ENCODE measurements at places on chromosomes 4 and X.
A peak's percentile ranks its signal among the peaks of the same experiment; 100 is the strongest.

DNA sequence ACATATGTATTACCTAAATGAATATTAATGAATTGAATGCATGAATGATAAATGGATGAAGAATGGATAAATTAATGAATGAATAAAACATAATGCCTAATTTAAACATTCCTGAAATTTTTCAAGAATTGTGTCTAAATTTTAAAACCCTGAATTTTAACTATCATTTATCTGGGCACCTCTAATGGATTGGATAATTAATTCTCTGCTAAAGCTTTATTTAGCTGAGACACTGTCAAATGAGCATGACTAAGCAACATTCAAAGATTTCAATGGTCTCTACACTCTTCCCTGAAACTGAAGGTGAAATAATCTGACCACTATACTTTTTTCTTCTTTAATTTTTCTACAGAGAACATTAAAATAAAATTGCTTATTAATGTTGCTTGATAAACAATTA lies 1197.7 kb downstream of the C4orf33 start:
- DNase-seq = no peak

GRCh38 chrX:27086237-27086636 lies 376.9 kb downstream of the PPP4R3C start:
- no peak for DNase-seq

DNA sequence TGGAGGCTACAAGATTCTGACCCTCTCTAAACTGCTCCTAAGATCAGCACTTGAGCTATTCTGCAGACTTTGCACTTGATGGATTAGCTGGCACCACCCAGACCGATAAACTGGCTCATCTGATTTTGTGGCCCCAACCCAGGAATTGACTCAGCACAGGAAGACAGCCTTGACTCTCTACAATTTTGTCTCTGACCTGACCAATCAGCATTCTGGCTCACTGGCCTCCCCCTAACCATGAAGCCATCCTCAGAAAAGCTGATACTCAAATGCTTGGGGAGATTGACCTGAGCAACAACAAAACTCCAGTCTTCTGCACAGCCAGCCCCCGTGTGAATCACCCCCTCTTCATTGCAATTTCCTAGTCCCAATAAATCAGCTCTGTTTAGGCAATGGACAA lies 195.4 kb upstream of the PPP1R2C start:
- DNase-seq = no peak

GRCh38 chrX:28586981-28587551 lies at the start of gene IL1RAPL1:
Gene IL1RAPL1, plus strand, starts transcription at chrX:28587446.
- no peak for DNase-seq

DNA sequence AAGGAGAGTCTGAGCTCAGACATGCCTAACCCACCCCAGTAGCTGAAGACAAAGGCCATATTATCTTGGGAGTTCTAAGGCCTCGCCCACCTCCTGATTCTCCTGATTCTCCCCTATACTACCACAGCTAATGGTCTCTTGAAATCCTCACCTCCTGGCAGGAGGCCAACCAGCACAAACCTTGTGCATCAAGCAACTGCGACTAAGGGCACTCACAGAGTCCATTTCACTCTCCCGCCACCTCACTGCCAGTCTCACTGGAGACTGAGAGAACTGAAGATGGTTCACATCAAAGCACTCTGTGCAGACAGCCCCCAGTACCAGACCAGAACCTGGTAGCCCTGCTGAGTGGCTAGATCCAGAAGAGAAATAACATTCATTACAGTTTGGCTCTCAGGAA lies 102.1 kb upstream of the KLF8 start:
- no peak for DNase-seq

GRCh38 chr4:7771541-7772507 lies 167.8 kb downstream of the AFAP1 start:
- DNase-seq = no peak

DNA sequence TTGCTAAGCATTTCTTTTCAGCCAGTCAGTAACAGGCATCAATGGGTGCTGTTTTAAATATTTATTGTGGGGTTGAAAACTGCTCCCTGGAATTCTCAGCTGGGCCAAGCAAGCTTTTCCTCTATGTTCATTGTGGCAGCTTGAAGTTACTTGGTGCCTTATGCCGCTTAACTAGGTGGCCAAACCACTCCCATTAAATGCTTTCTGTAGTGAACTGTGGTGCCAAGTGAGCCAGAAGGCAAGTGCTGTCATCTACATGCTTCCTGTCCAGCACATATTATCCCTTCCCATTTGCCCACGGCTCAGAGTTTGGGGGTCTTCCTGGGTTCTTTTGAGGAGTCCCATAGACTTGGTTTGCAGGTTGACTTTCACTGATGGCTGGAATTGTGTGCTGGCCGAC lies 64.8 kb downstream of the TAB3 start:
- no peak for DNase-seq

DNA sequence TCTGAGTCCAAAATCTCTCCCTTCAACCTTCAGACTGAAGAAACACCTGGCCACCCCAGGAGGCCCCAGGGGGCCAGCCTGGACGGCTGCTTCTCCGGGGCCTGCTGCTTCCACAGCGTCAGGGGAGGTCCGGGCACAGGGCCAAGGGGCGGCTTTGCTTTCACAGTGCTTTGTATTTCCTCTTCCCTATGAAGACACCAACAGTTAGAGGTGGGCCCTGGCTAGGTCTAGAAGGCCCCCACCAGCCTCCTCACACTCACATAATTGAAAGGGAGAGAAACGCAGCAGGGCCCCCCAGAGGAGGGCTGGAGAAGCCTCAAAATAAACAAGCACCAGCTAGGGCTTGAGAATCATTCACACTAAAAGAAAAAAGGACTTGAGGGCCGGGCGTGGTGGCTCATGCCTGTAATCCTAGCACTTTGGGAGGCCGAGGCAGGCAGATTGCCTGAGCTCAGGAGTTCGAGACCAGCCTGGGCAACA lies 17.8 kb downstream of the SCD5 start:
- DNase-seq = no peak

GRCh38 chrX:151370906-151371305 lies 26.1 kb upstream of the VMA21 start:
- no peak for DNase-seq

- no peak for DNase-seq
These were observed 153.2 kb upstream of the FRG1 start for GRCh38 chr4:189787216-189788031.

DNA sequence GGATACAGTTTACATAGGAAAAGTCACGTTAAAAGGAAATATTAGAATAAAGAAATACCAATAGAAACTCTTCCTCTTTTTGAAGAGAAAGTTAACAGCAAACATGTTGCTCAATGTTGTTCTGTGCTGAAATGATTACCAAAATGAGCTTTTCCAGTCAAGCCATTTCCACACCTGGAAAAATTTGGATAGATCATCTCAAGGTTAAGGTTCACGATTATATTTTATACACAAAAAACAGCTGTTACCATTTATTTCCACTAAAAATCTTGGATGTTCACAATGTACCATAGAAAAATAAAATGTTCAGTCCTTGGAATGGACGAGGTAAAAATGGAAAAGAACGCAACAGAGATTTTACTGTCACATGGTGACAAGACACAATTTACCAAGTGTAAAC lies 218.7 kb downstream of the SCFD2 start:
- DNase-seq = no peak

DNA sequence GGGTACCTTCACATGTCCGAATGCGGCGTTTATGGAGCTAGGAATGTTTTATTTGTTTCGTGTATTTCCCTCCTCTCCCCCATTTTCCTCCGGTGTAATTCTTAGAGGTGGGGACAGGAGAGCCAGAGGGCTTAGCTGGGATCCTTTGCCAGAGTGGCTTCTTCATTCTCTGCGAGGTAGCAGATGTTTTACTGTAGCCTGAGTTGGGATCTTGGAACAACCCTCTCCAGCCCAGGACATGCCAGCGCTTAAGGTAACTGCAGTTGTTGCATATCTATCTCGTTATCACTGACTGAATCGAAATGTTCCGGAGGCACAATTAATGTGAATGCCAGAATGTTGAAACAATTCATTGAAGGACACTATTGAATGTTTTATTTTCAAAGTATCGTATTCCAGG lies 59.0 kb upstream of the DYNLT3 start:
- DNase-seq = no peak

DNA sequence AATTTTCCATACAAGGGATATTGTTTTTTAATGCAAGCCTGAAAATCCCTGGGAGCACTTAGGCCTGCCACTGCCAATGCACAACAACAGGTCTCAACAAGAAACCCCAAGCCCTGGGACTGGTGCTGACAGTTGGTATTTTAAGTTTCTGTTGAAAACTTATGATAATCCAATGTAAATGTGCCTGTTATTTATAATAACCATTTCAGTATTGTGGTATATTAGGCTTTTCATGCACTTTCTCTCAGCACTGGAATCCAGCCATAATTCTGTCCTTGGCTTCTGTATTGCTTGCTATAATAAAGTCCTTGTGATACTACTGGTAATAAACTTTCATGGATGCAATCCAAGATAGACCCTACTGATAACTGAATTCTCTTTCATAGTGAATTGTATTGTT lies 218.9 kb downstream of the PCDH7 start:
- DNase-seq = no peak

DNA sequence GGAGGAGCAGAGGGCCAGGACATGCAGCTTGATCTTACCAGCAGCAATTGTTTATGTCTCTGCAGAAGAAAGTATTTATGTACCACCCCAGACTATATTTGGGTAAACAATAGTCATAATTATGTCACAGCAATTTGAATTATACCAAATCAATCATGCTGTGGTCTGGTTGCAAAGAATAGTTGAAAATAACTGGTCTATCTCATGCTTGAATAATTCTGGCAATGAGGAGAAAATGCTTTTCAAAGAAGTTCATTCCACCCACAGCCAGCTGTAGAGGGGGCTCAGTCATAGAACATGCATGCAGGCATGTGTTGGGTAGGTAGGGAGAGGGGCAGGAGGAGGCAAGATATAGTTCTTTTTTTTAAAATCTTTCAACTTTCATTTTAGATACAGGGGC lies 399.2 kb downstream of the IL15 start:
- DNase-seq = no peak

- no peak for DNase-seq
These were observed 11.9 kb downstream of the EXOC1 start for GRCh38 chr4:55865228-55865806.

- peak; percentile 28 for DNase-seq
These were observed 168.3 kb downstream of the SPRY1 start for GRCh38 chr4:123564758-123565346.

- no peak for DNase-seq
These were observed 127.4 kb upstream of the SFRP2 start for GRCh38 chr4:153916273-153916755.

GRCh38 chr4:12723849-12724447 lies 760.2 kb downstream of the RAB28 start:
- no peak for DNase-seq

- DNase-seq = no peak
These were observed 130.5 kb downstream of the TENT5D start for GRCh38 chrX:80550722-80551121.

- DNase-seq = no peak
These were observed 715.8 kb downstream of the CCSER1 start for GRCh38 chr4:90842960-90843359.

GRCh38 chr4:42310806-42311205 lies 86.5 kb upstream of the SHISA3 start:
- no peak for DNase-seq

DNA sequence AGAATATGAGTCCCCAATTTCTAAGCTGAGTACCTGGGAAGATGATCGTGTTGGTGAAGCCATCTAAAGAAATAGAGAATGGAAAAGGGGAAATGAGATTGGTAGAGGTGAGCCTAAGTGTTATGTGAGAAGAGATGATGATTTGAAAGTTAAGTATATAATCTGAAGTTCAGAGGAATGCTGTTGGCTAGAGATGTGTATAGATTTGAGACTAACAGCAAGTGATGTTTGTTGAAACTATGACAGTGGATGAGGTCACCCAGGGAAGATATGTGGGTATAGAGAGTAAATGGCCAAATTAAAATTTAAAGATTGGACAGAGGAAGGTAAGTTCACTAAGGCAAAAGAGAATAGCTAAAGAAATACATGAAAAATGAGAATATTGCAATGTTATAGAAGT lies 324.2 kb downstream of the MAPK10 start:
- DNase-seq = no peak

DNA sequence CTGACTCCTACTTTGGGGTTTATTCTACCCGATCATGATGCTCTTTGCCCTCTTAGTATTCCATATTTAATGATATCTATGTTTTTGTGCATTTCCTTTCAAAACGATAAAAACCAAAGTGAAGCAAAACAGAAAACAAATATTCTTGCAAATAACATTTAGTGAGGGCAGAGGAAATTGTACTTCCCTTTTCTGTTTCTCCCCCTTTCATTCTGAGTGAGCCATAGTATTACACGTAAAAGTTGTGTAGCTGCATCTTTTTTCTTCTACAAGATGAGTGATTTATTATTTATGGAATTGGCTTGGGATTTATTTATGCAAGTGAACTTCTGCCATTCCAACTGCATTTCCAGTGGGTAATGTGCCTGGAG lies 109.9 kb downstream of the AFF2 start:
- no peak for DNase-seq

DNA sequence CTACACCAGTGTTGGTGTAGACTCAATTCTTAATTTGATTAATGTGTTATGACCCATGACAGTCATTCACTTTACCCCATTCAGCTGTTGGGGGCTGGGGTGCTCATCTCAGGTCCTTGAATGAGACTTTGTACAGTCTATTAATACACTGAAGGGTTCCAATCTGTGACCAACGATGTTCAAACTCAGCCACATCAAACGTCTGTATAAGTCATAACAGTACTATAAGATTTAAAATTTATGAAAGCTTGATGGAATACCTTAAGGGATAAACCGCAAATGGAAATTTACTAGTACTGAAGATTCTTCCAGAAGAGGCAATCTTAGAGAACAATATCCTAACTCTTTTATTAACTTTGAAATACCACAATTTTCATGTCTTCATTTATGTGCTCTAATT lies 33.7 kb downstream of the REST start:
- no peak for DNase-seq

- DNase-seq = no peak
These were observed 2.4 kb downstream of the MYOZ2 start for GRCh38 chr4:119138046-119138445.

DNA sequence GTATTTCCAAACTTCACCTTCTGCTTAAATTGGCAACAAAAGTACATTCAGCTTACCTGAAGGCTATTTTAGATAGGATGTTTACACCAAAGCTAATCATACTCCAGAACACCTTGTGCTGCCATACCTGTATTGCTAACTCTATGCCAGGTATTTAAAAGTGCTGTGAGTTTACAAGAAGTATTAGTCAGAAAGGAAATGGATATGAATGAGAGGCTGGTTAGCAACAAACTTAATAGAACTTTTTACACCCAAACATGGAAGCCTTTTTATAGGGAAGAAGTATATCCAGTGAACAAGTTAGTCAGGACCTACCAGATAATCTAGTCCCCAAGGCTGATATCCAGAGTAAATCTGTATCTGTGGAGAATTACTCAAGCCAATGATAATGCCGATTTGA lies 131.2 kb upstream of the SPRY1 start:
- DNase-seq = no peak

Data from T follicular helper cell (primary cell).